ENCODE measurements at places on chromosomes 5 and 9. TPM values are rescaled to one million over a fixed set of nuclear protein-coding genes. Genes with fewer than 3 reads are reported as not detected.

DNA sequence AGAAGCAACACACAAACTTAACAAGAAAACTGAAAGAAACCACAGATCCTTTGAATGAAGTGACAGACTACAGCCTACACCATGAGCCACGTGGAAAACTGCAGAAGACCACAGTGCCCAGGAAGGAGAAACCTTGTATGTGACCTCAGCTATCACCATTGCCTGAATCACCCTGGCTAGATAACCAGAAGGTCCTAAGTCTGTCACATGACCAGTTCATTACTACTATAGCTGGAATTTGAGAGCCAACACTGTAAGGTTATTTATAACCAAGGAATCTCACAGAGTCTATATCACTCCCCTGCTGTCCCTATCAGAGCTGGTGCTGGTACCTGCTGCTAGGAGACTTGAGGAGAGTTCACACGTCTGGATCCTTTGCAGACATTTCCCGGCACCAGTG, 90.3 kb upstream of the FBXL17 start:
- DNase-seq: no peak

Gene ADAMTS16
- total RNA-seq: not detected

GRCh38 chr9:2700909-2701550, 16.3 kb upstream of the KCNV2 start:
- no peak for DNase-seq

DNA sequence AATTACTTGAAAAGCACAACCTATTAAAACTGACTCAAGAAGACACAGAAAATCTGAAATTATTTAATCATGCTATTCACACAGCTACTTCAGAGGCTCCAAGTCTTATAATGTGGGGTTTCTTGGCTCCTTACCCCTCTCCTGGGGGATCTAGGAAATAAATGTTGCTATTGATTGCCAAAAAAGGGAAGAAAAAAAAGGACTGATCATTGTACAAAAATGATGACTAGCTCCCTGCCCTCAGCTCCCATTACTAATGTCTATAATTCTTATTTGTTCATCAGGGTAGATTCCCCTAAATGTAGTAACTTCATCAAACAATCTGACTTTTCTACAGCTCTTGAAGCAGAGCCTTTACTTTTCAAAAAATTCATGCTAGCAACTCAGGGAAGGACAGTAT, 3.3 kb upstream of the SMC5 start:
- no peak for DNase-seq

Gene HTR1A
- total RNA-seq: not detected

GRCh38 chr5:172905346-172906140, 53.7 kb upstream of the RPL26L1 start:
- DNase-seq: no peak

- peak; percentile 39 for DNase-seq
These were observed 1.0 kb upstream of the IL12B start for GRCh38 chr5:159331093-159331973.

DNA sequence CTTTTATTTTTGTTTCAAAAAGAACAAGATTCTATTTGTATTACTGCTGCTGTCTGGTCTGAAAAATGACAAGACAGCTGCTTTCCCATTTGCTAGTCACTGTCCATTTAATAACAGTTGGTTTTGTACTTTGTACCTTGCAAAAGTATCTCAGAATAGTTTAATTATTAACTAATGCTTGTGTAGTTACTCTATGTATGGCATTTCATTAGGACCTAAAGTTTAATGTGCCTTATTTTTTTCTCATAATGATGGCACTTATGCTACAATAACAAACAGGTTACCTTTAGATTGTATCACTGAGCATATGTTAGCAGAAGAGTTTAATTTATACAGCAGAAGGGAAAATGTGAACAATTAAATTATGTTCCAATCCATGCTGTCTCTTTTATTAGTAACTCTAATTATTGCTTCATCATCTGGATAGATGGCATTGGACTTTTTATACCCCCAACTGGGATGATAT, 134.2 kb downstream of the CDH10 start:
- DNase-seq: peak; percentile 31

Gene ZBTB6
- total RNA-seq: 3.3 TPM

Gene TTLL11
- 1.3 TPM for total RNA-seq

Gene NR5A1
- total RNA-seq: 0.16 TPM

GRCh38 chr5:54207566-54207965, 102.8 kb downstream of the ARL15 start:
- DNase-seq: no peak

Gene GARNL3
- 0.56 TPM for total RNA-seq

- no peak for DNase-seq
These were observed 23.3 kb downstream of the TNFSF15 start for GRCh38 chr9:114782586-114782985.

DNA sequence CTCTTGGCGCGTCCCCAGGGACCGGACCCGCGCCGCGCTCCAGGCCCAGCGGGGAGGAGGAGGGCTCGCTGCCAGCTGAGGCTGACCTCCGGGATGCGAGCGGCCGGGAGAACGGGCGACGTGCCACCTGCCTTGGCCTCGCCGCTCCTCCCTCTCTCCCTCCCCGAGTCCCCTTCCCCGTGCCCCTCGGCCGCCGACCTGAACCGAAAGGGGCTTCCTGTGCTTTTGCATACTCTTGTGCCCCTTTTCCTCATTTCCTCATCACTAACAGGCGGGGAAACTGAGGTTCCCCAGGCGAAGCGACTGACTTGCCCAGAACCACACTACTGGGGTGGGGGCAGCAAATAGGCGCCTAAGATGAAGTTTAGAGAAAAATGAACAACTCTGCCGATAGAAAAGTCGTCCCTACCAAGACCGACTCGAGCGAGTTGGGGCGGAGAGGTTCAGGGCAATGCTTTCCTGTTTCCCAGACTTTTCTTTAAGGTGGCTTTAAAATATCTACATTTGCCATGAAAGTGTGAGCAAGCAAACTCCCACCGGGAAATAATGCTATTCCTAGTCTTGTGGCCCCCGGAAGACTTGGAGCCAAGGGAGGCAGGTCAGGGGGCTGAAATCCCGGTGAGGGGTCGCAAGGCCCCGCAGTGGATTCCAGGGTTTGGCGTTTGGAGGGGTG, 580 bp upstream of the DUSP1 start:
- no peak for DNase-seq

DNA sequence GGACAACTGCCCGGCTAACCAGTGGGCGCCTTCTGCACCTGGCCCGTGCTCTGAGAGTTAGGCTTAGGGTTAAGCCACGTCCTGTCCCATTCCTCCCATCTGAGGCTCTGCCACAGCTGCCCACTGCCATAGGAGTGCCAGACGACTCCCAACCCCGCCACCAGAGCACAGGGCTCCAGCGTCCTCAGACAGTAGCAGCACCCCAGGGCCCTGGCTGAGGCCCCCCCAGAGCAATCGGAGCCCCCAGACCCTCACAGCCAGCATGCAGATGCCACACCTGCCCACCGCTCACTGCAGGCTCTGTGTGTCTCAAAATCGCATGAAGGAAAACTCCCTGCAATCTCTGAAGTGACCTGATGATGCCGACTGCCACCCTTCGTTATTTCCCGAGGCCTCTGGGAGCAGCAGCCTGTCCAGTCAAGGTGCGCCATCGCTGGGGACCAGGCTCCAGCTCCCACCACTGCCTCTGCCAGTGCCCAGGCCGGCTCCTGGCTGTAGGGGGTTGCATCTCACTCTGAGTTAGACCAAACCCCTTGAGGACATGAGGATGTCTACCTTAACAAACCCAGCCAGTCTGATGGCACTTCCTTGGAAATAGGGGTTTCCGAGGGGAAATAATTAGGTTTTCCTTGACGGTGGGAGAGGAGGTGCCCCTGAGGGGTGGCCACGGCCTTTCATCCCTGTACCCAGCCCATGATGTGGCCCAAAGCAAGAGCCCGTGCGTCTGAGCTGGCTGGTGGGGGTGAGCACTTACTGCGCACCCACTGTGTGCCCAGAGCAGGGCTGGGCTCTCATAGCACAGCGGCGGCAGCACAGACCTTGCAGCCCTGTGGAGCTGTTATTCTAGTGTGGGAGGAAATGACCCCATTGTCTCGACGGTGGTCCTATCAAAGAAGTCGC, 58.0 kb upstream of the RNF130 start:
- DNase-seq: no peak

Gene TSC1
- total RNA-seq: 16.5 TPM

GRCh38 chr5:67361932-67362729, 165.5 kb upstream of the CD180 start:
- no peak for DNase-seq

GRCh38 chr9:137757613-137758029, 120.0 kb upstream of the CACNA1B start:
- DNase-seq: no peak

Gene SLC36A2
- not detected for total RNA-seq

GRCh38 chr5:163407034-163407655, 30.2 kb upstream of the CCNG1 start:
- DNase-seq: no peak
